Hepatocyte (in vitro differentiated cells): ENCODE measurements at places on chromosomes 4 and X. TPM values are rescaled to one million over a fixed set of nuclear protein-coding genes. Genes with fewer than 3 reads are reported as not detected.

DNA sequence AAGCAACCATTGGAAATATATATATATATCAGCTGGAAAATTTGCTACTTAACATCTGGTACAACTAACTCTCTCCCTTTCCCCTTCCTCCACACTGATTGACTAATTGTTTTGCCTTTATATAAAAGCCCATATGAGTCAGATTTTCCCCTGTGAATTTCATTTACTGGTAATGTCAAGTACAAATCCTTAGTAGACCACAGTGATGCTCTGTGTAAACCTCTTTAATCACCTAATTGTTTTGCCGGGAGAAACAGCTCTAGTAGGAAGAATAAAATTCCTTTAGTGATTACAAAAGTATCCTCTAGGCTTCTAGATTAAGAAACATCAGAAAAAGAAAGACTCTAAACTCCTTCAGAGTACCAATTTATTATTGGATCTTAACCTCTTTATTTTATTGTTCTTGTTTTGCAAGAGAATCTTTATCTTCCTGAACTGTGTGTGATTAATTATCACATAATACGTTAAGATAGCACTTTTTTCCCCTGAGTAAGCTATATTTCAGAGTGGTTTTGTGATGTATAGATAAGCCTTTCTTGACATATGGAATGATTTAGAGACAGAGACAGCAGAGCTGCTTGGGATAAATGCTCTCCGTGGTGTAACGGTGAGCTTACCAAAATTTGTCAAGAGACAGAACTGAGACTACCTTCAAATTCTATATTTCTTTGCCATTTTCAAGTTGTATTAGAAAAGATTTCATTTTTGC is 1606.4 kb upstream of the TENM3 start:
- DNase-seq, result peak; percentile 14
- no peak overlapping the region for H3K27ac ChIP-seq
- no peak overlapping the region for H3K4me3 ChIP-seq
- H3K36me3 ChIP-seq, result no peaks in the 10 kb centered on the region

- H3K27ac ChIP-seq, result peak overlapping the region; percentile 65
- no peaks in the 10 kb centered on the region for H3K36me3 ChIP-seq
- no peaks in the 10 kb centered on the region for H3K27me3 ChIP-seq
- H3K4me1 ChIP-seq, result peaks cover 19% of the 10 kb centered on the region
- DNase-seq, result peak; percentile 83
- H3K4me3 ChIP-seq, result peak overlapping the region; percentile 90
Observed at GRCh38 chr4:2261110-2261852, 628 bp downstream of the MXD4 start.

- H3K27ac ChIP-seq, result no peak overlapping the region
- no peak overlapping the region for H3K4me3 ChIP-seq
- H3K27me3 ChIP-seq, result no peaks in the 10 kb centered on the region
- no peaks in the 10 kb centered on the region for H3K4me1 ChIP-seq
- no peaks in the 10 kb centered on the region for H3K36me3 ChIP-seq
Observed at GRCh38 chr4:158964114-158964727, 138.7 kb upstream of the RAPGEF2 start.

- no peak for DNase-seq
- no peak overlapping the region for H3K27ac ChIP-seq
- H3K4me3 ChIP-seq, result no peak overlapping the region
- no peaks in the 10 kb centered on the region for H3K27me3 ChIP-seq
- H3K36me3 ChIP-seq, result no peaks in the 10 kb centered on the region
Observed at GRCh38 chrX:97471071-97471470, 587.4 kb downstream of the RPA4 start.

GRCh38 chrX:95629737-95630136 is 1054.9 kb upstream of the DIAPH2 start:
- no peaks in the 10 kb centered on the region for H3K36me3 ChIP-seq
- H3K4me3 ChIP-seq, result no peak overlapping the region

DNA sequence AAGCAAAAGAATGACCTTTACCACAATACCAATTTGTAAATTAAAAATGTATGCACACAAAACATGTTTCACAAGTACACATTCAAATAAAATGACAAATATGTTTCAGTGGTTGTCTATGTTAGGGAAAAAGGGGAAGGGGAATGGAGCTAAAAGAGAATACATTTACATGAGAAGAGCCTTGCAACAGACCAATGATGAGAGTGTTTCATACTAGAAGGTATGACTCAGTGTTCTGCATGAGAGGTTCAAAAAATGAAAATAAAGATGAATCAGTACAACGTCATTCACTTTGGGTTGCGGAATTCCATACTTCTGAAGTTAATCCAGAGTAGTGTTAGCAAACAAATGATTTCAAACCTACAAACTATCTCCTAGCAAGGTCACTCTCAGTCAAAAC is 51.7 kb downstream of the RPGR start:
- DNase-seq, result peak; percentile 7
- no peaks in the 10 kb centered on the region for H3K36me3 ChIP-seq
- H3K4me3 ChIP-seq, result no peak overlapping the region
- H3K27me3 ChIP-seq, result no peaks in the 10 kb centered on the region
- peaks cover 8% of the 10 kb centered on the region for H3K4me1 ChIP-seq
- H3K27ac ChIP-seq, result peak overlapping the region; percentile 48

GRCh38 chrX:86121916-86122315 is 26.3 kb upstream of the DACH2 start:
- no peak overlapping the region for H3K27ac ChIP-seq
- H3K4me1 ChIP-seq, result no peaks in the 10 kb centered on the region
- H3K36me3 ChIP-seq, result no peaks in the 10 kb centered on the region
- no peaks in the 10 kb centered on the region for H3K27me3 ChIP-seq

DNA sequence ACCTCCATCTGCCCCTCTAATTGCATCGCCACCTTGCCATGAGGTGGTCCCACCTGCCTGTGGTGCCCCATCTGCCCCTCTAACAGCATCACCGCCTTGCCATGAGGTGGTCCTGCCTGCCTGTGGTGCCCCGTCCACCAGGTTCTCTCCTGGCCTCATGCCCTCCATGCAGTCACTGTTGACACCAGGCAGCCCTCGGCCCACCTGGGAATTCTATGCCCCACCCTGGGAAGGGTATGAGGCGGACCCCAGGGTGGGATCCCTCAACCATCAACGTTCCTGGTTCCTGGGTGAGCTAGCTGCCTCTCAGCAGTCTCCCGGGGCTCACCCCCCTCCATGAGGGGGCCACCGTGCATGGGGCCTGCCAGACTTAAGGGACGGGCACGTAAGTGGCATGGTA is 38.9 kb downstream of the ACOX3 start:
- no peak overlapping the region for H3K4me3 ChIP-seq
- H3K36me3 ChIP-seq, result no peaks in the 10 kb centered on the region
- H3K27ac ChIP-seq, result no peak overlapping the region
- H3K4me1 ChIP-seq, result no peaks in the 10 kb centered on the region
- no peaks in the 10 kb centered on the region for H3K27me3 ChIP-seq

DNA sequence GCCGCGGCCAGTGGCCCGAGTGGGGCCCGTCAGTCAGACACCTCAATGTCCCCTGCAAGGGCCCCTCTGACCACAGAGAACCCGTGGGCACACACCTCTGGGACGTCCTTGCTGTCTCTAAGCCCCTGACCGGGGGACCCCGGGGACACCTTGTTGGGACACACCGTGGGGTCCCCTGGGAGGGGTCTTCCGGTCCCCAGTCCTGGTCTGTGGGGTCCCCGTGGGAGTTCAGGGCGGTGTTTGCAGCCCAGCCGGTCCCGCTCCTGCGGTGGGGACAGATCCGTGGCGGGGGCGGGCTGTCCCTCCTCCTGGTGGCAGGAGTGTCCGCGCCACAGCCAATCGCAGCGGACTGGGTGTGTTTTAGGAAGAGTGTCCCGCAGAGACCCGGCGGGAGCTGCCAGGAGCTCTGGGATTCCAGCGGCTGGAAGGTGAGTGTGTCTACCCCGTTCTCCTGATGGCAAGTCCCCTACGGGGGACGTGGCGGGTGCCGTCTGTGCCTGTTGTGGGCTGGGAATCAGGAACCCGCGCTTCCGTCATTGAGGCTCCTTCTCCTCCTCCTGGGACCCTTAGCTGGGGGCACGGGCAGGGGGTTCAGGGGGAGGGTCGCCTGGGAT is 5.1 kb upstream of the PLCXD1 start:
- H3K4me1 ChIP-seq, result peaks cover 17% of the 10 kb centered on the region
- no peaks in the 10 kb centered on the region for H3K27me3 ChIP-seq
- H3K27ac ChIP-seq, result peak overlapping the region; percentile 84
- DNase-seq, result peak; percentile 82
- H3K36me3 ChIP-seq, result no peaks in the 10 kb centered on the region
- H3K4me3 ChIP-seq, result peak overlapping the region; percentile 74

DNA sequence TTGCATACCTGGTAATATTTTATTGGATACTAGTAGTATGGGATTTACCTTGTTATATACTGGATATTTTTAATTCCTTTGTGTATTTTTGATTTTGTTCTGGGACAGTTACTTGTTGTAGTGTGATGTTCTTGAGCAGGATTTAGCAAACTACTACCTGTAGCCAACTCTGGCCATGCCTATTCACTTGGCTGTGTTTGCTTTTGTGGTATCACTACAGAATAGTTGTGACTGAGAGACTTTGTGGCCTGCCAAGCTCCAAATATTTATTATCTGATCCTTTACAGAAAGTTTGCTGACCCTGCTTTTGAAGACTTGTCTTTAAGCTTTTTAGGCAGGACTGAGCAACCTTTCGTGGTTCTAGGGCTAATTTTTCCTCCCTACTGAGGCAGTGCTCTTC is 17.8 kb downstream of the ZCCHC4 start:
- H3K27ac ChIP-seq, result no peak overlapping the region
- DNase-seq, result no peak
- H3K36me3 ChIP-seq, result no peaks in the 10 kb centered on the region

- DNase-seq, result peak; percentile 9
- H3K4me3 ChIP-seq, result peak overlapping the region; percentile 42
- no peaks in the 10 kb centered on the region for H3K36me3 ChIP-seq
- H3K27me3 ChIP-seq, result no peaks in the 10 kb centered on the region
- H3K4me1 ChIP-seq, result peaks cover 4% of the 10 kb centered on the region
Observed at GRCh38 chrX:24464498-24464835, 619 bp upstream of the PDK3 start.

DNA sequence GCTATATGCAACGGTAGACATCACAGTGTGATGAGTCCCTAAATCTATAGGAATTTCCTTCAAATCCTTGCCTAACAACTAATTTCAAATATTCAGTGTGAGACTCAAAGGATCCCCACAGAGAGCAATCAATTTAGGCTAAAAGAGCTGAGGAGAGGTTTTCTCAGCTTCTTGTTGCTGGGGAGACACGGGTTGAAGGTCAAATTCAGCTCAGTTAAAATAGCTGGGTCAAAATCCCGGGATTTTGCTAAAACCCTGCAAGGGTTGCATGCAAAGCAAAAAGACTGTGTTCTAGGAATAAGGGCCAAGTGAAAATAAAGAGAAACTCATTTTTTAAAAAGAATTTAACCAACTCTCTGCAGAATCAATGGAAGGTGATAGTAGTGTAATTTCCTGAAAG is 1073.4 kb downstream of the NLGN4X start:
- no peaks in the 10 kb centered on the region for H3K27me3 ChIP-seq
- no peaks in the 10 kb centered on the region for H3K36me3 ChIP-seq
- no peaks in the 10 kb centered on the region for H3K4me1 ChIP-seq
- no peak for DNase-seq

DNA sequence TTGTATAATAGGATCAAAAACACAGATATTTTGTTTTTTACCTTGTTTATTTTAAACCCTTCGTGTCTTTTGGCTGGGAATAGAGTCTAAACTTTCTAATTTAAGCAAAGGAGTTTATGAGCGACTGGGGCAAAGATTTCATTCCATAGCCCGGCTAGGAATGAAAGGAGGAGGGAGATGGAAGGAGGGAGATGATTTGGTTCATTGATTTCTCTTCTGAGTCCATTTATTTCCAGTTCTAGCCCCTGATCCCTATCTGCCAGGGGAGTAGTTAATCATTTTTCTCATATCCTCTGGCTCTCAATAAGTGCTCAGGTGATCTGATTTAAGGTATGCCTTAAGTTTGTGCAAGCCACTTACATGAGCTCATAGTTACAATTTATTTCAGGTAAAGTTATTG is 120.0 kb downstream of the SPRY1 start:
- H3K27ac ChIP-seq, result no peak overlapping the region
- no peaks in the 10 kb centered on the region for H3K36me3 ChIP-seq
- no peaks in the 10 kb centered on the region for H3K27me3 ChIP-seq
- H3K4me3 ChIP-seq, result no peak overlapping the region
- no peak for DNase-seq
- no peaks in the 10 kb centered on the region for H3K4me1 ChIP-seq

- DNase-seq, result peak; percentile 9
- peak overlapping the region; percentile 98 for H3K27ac ChIP-seq
- no peaks in the 10 kb centered on the region for H3K36me3 ChIP-seq
- peak overlapping the region; percentile 100 for H3K4me3 ChIP-seq
Observed at GRCh38 chr4:39975488-39976089, 2.1 kb downstream of the PDS5A start.

DNA sequence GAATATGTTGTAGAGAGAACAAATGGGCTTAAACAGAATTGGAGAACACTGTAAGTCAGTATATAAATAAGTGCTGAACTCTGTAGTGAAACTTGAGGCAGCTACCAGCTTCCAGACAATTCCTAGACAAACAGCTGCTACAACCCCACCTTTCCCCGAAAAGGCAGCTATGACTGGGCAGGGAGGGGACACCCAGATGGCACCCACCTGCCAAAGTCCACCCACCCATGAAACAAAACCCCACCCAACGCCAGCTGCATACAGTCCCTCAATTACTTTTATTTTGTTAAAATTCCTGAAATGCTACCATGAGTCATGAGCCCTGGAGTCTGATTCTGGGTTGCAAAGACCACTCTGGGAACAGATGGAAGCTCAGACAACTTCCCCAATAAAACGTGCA is 24.4 kb downstream of the RELL1 start:
- H3K27me3 ChIP-seq, result no peaks in the 10 kb centered on the region
- H3K36me3 ChIP-seq, result no peaks in the 10 kb centered on the region
- H3K27ac ChIP-seq, result no peak overlapping the region
- H3K4me1 ChIP-seq, result peaks cover 44% of the 10 kb centered on the region
- no peak overlapping the region for H3K4me3 ChIP-seq

GRCh38 chr4:190017357-190018200 is 9.5 kb downstream of the FRG2 start:
- peaks cover 40% of the 10 kb centered on the region for H3K27me3 ChIP-seq
- no peak overlapping the region for H3K4me3 ChIP-seq
- peak; percentile 7 for DNase-seq
- H3K36me3 ChIP-seq, result no peaks in the 10 kb centered on the region
- H3K27ac ChIP-seq, result no peak overlapping the region
- no peaks in the 10 kb centered on the region for H3K4me1 ChIP-seq

DNA sequence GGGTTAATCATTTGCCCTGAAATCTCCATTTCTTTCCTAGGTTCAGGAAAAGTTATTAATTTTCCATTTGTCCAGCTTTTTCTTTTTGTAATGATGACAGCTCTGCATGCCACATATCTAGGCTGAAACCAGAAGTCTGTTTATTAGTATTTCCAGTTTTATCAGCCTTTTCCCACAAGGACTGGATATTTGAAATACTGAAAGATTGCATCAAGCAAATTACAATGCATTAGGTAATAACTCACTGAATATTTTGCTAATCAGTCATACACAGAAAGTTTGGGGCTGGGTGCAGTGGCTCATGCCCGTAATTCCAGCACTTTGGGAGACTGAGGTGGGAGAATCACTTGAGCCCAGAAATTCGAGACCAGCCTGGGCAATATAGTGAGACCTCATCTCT is 21.5 kb downstream of the SLC9A7 start:
- H3K27ac ChIP-seq, result no peak overlapping the region
- H3K36me3 ChIP-seq, result no peaks in the 10 kb centered on the region
- DNase-seq, result no peak

The MGARP gene
- 2.9 and 4.3 TPM in 2 replicates for polyA plus RNA-seq

The NPNT gene
- 231 and 233 TPM in 2 replicates for polyA plus RNA-seq

The DCX gene
- polyA plus RNA-seq, result 0.05 and 0.34 TPM in 2 replicates

The PGM2 gene
- 11.2 and 14.8 TPM in 2 replicates for polyA plus RNA-seq

The GABRE gene
- polyA plus RNA-seq, result 9.0 and 17.8 TPM in 2 replicates

The LRAT gene
- 2.6 and 4.4 TPM in 2 replicates for polyA plus RNA-seq

The CPZ gene
- 113 and 148 TPM in 2 replicates for polyA plus RNA-seq

The TBX22 gene
- 0.26 TPM in 1 of 2 replicates, not detected in the other for polyA plus RNA-seq

The RS1 gene
- polyA plus RNA-seq, result not detected in 2 replicates

The PRDM8 gene
- polyA plus RNA-seq, result 0.65 and 0.66 TPM in 2 replicates

The OTUD6A gene
- polyA plus RNA-seq, result not detected in 2 replicates

The DGKK gene
- not detected in 2 replicates for polyA plus RNA-seq

The ADGRG2 gene
- polyA plus RNA-seq, result 2.1 and 2.9 TPM in 2 replicates

The MAGED4 gene
- 61.7 and 69.3 TPM in 2 replicates for polyA plus RNA-seq
